ENCODE measurements at places on chromosomes 5 and 9.

DNA sequence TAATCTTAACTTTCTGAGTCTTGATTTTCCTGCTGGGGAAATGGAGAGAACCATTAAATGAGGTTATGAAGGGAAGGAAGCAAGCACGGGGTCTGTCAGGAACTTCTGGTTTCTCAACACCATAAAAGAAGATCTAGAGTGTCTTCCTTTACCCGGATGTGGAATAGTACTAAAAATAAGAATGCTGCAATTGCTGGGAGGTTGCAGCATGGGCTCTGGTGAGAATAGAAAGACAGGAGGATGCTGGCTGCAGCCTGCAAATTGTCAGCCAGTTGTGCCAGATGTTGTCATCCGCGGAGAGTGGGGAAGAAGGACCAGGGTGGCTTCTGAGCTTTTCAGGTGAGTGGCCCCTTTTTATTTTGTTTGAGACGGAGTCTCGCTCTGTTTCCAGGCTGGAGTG is 69.3 kb upstream of the STC2 start:
- no peak for DNase-seq

GRCh38 chr9:126327006-126327713 is 531 bp downstream of the MVB12B start:
- DNase-seq = no peak

DNA sequence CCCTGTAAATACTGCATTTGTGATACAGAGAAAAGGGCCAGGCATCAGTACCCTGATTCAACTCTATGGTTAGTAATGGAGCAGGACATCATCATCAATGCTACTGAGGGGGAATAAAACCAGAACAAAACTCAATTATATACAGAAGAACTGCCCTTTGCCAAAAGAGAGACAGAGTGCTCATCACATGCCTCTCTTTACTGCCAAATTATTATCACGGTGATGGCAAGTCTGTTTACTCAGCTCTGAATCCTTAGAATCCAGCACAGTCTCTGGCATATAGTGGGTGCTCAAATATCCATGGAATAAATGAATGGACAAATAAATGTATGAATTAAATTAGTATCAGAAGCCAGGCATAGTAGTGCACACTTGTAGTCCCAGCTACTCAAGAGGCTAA is 130.2 kb downstream of the TTC39B start:
- no peak for DNase-seq

DNA sequence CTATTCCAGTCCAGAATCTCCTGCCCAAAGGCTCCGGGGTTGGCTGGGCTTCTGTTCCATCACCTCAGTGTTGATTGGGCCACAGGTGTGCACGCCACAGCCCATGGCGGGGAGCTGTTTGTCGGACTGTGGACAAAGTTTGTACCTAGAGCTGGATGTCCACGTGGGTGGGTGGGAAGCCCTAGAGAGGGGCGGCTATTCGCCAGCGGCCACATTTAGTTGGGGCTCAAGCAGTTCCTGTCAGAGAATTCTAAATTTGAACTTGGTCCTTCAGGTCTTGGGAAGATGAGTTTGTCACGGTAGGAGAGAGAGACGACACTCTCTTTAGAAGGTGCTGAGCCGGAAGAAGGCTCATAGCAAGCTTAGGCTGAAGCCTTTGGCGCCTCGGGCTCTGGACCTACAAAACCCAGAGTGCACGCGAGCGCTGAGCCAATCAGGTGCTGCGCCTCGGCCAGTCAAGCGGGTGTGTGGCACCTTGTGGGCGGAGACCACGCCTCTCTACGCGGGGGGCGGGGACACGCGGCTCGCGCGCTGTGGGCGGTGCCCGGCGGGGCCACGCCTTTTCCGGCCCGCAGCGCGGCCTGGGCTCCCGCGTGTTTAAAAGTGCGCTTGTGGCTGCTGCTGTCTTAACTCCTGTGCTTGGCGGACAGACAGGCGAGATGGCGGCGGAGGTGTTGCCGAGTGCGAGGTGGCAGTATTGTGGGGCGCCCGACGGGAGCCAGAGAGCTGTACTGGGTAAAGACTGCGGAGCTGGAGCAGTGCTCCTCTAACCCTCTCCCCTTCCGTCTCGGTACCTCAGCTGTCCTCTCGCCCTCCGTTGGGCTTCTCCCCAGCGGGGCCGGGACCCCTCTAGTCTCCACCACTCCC is at the start of gene POLR1E:
Gene POLR1E (plus strand): TSS at position 560 of the 867 bp plus-strand sequence. CDS start 100 bp downstream, at position 660.
- peak; percentile 95 for DNase-seq

DNA sequence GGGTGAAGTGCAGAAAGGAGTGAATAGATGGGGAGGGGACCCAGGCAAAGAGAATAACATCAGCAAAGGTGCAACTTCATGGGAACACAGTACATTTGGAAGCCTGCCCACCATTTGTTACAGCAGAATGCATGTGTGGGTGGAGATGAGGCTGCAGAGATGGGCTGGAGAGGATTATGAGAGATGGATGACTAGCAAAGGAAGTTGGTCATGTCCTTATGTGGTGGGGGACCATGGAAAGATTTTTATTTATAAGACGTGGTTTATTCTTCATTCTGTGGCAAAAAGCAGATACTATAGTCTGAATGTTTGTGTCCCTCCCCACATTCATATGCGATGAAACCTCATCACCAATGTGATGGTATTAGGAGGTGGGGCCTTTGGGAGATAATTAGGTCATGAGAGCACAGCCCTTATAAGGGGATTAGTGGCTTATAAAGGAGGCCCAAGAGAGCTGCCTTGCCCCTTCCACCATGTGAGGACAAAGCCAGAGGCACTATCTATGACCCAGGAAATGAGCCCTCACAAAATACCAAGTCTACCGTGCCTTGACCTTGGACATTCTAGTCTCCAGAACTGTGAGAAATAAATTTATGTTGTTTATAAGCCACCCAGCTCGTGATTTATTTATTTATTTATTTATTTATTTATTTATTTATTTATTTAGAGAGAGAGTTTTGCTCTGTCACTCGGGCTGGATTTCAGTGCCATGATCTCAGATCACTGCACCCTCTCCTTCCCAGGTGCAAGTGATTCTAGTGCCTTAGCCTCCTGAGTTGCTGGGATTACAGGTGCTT is 483.7 kb downstream of the RAB3C start:
- no peak for DNase-seq

DNA sequence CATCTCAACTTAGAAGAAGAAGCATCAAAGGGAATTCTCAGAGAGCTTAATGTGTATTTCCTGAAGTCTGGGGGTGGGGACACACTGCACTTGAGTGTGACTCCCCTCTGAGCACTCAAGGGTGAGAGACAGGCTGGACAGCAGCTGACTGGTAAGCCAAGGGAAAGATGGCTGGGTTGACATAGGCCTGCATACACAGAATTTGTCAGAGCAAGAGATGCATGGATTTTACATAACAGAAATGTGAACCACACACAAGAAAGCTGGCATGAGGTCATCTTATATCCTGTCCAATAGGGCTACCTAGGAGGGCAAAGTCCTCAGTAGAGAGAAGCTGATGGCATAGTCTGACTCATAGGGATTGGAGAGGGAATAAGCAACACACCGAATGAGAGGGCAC is 114.3 kb upstream of the EPB41L4A start:
- DNase-seq = no peak

DNA sequence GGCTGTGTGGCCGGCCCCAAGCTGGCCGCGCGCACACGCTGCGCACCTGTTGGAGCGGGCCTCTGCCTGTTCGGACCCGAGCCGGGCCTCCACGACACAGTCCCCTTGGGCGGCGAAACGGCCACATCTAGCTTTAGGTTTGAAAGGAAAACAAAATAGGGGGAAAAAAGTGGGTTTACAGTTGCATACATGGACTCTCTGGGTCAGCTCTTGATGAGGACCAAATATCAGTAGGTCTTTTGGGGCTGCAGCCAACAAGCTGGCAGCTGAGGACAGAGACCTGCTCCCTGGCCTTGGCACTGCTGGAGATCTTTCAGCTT is 20.7 kb downstream of the IGIP start:
- no peak for DNase-seq

- DNase-seq = no peak
Observed at GRCh38 chr5:40405230-40405629, 274.5 kb upstream of the PTGER4 start.

GRCh38 chr5:33148076-33148513 is 292.7 kb upstream of the TARS1 start:
- DNase-seq = no peak

DNA sequence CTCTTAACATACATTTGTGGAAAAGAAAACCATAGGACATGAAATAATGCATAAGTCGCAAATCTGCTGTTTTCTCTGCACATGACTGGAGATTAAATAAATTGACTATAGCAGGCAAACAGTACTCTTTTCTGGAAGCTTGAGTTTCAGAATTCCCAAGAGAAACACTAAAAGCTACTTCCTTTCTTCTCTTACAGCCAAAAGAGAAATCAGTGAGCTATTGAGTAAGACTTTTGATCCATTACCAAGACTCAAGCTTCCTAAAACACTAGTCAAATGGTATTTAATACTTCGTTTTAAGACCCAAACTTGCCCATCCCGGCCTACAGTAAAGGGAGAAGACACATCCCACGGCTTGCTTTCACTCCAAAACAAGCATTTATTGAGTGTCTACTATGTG is 335.8 kb upstream of the PUM3 start:
- DNase-seq = no peak

DNA sequence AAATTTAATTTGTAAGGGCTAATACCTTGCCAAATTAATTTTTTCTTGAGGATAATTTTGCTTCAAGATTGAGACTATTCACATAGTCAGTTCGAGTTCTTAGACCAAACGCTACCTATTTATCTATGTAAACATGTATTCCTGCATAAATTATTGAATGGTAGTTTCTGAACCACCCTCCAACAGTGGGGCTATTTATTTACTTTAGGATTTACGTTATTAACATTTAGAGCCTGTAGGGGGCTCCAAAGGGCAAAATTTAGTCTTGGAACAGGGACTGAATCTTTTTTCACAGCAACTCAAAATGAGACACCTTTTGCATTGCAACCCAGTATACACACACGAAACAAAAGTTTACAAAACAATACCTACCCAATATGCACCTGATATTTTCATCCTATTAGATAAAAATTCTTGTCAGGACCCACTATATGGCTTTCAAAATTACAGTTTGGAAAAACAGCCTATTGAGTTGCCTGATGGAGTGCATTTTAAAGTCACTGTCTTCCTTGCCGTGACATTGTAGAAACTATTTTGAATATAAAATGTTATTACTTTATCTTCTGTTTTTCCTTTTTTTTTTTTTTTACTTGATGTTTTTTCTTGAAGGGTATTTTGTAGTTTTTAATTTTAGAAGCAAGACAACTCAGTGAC is 47.1 kb upstream of the POU4F3 start:
- no peak for DNase-seq

GRCh38 chr5:88355490-88356050 is 86.9 kb upstream of the TMEM161B start:
- no peak for DNase-seq

GRCh38 chr5:80625230-80625629 is 29.2 kb upstream of the MSH3 start:
- no peak for DNase-seq

DNA sequence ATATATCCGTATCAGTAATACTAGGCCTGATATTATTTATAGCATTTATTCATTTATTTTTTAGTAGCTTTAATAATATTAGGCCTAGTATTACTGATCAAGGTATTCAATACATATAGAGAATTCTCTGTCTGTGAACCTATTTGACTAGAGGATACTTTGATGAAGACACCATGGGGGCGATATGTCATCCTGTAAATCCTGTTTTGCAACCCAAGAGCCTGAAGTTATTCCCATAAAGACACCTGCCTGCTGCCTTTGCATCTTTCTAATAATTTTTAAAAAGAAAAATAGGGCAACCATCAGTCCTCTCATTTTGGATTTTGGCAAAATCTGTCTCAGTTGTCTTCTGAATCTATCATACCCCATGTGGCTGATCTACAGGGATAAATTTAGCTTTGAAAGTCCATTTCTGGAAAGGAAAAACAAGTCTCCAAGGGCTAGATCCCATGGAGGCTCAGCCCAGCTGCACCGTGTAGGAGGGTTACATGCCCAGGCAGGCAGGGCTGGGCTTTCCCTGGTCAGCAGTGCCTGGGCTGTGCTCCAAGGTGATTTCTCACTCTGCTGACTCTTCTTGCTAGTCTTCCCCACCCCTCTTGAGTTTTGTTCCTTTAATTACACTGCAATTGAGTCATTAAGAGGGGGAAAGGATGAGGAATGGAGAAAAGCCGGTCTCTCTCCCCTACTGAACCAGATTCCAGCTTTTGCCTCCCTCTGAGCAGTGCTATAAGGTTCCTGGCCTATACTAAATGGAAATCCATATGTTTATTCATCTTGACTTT is 169.0 kb downstream of the TRIM32 start:
- DNase-seq = no peak

- DNase-seq = no peak
Observed at GRCh38 chr5:43192558-43193180, 644 bp downstream of the NIM1K start.

GRCh38 chr5:39209924-39210323 is 9.4 kb downstream of the FYB1 start:
- peak; percentile 72 for DNase-seq

DNA sequence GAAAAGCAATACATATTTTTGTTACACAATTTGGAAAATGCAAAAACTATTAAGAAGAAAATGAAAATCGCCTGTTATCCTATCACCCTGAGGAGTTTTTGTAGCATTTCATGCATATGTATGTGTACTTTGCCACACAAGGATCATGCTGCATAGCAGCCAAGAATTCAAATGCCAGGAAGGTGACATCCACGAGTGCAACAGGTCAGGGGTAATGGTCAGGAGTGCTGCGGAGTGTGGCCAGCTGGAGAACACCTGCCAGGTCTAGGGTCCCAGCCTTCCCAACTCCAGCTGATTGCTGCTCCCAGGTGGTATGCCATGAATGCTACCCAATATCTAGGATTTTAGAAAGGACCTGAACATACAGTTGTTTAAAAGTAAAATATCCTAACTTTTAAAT is 617.1 kb downstream of the PRELID2 start:
- no peak for DNase-seq

GRCh38 chr5:174348311-174348981 is 302.9 kb downstream of the NSG2 start:
- DNase-seq = no peak

DNA sequence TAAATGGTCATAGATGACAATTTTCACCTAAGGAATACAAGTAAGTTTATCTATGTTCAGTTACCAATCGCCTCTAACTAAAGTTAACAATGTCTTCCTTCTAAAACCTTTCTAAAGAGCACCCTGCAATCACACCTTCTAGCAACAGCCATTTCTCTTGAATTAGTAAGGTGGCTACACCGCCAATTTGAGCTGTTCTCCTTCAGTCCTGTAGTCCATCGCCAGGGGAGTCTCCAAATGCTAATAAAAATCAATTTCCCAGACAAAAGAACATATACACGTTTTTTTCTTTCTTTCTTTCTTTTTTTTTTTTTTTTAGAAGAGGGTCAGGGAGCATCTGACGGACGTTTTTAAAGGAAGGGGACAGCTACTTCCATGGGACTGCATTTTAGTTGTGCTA is 729 bp upstream of the RORB start:
- DNase-seq = no peak
